ENCODE measurements at places on chromosomes 13 and 19.
A peak's percentile ranks its signal among the peaks of the same experiment; 100 is the strongest.

DNA sequence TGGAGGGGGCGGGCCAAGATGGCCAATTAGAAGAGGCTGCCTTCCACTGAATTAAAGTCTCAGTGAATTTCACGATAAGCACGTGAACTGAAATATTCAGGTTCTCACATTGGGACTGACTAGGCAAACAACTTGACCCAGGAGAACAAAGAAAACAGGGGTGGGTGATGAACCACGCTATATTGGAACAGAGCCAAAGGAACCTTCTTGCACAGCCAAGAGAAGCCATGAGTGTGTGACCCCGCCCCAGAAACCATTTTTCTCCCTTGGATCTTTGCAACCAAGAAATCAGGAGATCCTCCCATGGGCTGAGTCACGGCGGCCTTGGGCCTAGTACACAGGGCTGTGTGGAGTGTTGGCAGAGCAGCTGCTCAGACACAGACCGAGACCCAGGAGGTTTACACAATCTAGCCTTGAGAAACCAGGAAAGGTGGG is 36.8 kb downstream of the ERICH4 start:
- DNase-seq: no peak

GRCh38 chr13:113937527-113938180 is 36.2 kb downstream of the C13orf46 start:
- DNase-seq: no peak

GRCh38 chr13:107450931-107451330 is 764.4 kb downstream of the LIG4 start:
- DNase-seq: peak; percentile 100

DNA sequence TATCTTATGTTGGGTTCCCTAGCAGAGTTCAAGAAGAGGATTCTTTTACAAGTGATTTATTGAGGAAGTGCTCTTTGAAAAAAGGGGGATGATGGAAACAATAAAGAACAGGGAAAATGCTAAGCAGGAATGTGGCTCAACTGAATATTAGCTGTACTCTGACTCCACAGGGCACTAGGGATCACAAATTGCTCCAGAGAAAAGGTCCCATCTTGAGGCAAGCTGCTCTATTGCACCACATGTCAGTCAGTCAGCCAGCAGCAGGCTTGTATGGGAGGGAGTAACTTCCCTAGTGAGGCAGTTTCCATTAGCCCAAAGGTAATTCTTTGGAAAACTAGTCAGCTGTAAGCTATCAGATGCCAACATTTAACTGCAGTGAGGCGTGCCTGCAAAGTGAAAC is 73.3 kb upstream of the FNDC3A start:
- peak; percentile 63 for DNase-seq

DNA sequence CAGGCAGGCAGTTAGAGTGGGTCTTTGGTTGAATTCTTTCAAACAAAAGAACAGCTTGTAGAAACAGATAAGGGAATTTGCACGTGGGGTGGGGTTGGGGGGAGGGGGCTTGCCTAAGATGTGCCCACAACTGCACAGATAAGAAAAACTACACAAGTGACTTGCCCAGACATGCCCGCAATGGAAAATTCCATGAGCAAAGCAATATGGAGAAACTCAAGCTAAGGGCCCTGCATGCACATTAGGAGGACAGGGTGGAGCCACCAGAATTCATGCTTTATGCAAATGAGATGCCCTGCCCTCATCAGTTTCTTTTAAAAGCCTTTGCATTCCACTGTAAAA is 755.6 kb upstream of the MIR17HG start:
- DNase-seq: no peak

DNA sequence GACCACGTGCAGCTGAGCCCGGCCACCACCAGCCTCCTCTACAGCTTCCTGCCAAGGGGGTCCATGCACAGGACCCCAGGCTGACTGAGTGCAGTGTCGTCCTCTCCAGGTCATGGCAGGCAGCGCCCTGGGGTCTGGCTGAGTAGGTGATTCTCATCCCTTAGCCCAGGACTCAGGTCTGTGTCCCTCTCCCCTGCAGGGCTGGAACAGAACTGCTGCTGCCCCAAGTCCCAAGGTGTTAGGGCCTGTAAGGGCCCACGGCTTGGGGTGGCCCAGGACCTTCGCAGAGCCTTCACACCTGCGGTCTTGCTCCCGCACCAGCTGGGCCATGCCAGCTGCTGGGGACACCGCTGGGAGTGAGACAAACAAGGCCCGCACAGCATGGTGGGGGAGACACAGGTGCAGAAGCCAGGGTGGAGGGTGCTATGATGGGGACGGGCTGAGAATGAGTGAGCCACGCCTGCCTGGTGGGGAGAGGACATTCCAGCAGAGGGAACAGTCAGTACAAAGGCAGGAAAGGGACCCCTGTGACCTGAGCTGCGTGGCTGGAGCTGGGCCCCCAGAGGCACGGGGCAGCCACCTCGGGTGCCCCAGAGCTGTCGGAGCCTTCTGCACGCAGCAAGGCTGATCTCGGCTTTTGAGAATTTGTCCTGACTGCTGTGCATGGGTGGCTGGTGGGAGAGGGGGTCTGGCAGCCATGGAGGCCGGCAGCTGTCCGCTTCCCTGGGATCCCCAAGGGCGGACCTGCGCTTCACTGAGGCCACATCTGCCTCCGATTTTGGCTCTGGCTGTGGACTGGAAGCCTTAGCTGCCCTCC is 11.9 kb downstream of the PLEKHF1 start:
- no peak for DNase-seq

DNA sequence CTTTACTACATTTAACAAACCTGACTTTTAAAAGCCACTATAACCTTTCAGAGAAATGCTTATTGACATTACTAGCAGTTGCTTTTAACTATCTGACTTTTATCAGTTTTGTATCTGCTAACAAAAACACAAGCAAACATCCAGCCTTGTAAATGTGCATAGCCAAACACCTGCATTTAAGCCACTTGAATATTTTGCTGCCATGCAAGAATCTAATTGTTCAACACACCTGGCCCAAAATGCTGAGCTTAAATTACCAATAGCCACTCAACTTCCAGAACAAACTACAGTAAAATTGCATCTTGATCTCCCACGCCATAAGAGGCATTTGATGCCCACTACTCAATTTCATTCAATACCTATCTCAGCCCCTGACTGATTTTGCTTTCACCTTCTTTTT is 9.3 kb downstream of the ZIC5 start:
- DNase-seq: no peak

DNA sequence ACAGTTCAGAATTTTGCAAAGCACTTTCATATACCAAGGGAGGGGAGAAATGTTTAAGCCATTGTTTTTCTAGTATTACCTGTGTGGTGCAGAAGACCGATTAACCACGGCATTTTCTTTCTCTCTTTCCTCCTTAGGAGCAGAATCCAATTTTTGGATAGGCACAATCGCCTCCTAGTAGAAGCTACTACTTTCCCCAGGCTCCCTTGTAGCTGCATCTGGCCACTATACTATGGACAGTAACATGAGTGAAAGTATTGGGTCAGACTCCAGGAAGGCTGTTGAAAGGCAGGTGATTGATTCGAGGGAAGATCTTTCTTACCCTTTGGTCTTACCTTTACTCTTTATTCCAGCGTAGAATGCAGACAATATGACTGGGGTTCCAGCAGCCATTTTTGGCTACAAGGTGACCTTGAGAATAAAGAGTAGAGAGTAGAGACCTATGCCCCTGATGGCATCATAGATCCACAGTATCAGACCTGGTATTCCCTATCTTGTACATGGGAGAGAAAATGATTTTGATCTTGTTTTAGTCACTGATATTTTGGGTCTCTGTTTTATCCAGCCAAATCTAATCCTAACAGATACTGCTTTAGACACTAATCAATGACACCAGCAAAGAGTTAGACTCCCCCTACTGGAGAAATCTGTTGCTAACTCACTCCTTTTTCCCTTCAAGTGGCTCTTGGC is 77.0 kb downstream of the LRRC63 start:
- DNase-seq: peak; percentile 40

DNA sequence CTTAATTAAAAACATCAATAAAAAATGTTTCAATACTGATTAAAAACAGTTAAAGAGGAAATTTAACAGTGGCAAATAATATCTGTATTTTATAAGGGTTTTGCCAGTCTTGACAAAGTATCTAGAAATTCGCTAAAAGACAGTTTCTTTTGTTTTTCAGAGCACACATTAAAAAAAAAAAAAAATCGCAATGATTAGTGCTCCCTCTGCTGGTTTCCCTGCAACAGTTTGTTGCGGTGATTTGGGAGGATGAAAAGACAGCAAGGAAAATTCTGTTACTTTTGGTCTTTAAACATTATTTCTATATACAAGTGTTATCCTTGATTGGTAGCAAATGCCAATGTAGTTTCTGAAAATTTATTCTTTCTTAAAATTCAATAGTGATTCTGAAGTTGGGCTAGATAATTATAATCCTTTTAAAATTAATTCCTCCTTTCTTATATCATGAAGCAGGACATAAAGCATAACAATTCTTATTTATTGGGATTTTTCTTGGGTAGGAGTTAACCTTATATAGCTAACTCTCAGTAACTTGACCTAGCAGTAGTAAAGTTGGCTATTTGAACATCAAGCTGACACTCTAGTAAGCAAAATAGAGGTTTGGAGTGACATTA is 23.1 kb upstream of the SPRY2 start:
- peak; percentile 33 for DNase-seq

DNA sequence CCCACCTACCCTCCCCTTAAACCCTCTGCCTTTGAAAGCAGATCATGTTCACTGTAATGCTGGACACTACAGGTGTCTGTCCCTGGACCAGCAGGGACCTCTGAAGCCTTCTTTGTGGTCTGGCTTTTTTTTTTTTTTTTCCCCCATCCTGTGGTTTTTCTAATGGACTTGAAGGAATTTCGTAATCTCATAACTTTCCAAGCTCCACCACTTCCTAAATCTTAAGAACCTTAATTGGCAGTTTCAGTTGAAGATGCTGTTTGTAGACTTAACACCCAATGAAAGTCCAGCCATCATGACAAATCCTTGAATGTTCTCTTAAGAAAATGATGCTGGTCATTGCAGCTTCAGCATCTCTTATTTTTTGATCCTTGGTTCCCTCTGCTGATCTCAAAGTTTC is 45.0 kb upstream of the LRCH1 start:
- peak; percentile 15 for DNase-seq

DNA sequence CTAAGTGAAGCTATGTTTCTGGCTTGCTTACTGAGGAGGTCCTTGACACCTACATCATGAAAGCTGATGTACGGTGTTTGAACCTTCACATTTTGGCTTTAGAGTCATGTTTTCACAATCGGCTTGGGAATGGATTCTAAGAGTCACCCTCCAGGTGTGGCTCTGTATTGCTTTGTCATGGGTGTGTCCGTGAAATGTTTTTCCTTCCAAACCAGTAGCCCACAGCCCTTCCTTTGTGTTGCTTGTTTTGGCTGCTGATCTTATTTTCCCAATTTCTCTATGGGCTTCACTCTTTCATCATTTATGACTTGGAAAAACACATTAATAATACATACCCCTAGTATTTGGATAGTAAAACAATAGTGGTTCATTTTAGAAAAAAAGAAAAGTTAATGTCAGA is 240.6 kb downstream of the GGACT start:
- no peak for DNase-seq
